ENCODE measurements at places on chromosomes 16 and 17. TPM values are rescaled to one million over a fixed set of nuclear protein-coding genes. Genes with fewer than 3 reads are reported as not detected.

GPR139 gene
- not detected for total RNA-seq

MT4 gene
- total RNA-seq: not detected

PRAC1 gene
- total RNA-seq: not detected

CLDN9 gene
- total RNA-seq: not detected

PRSS27 gene
- total RNA-seq: 0.88 TPM

ASIC2 gene
- total RNA-seq: not detected

KRT24 gene
- total RNA-seq: not detected

ZNF276 gene
- total RNA-seq: 71.1 TPM

PYY gene
- not detected for total RNA-seq

FAM83G gene
- total RNA-seq: 6.7 TPM

SERPINF2 gene
- 0.91 TPM for total RNA-seq

XAF1 gene
- total RNA-seq: 434 TPM

NECAB2 gene
- total RNA-seq: not detected

KRT36 gene
- not detected for total RNA-seq

DLX4 gene
- total RNA-seq: 0.17 TPM

FOXJ1 gene
- total RNA-seq: 0.32 TPM

KRTAP1-5 gene
- not detected for total RNA-seq

TTYH2 gene
- total RNA-seq: 11.0 TPM
